ENCODE measurements at places on chromosomes 7 and 10.

DNA sequence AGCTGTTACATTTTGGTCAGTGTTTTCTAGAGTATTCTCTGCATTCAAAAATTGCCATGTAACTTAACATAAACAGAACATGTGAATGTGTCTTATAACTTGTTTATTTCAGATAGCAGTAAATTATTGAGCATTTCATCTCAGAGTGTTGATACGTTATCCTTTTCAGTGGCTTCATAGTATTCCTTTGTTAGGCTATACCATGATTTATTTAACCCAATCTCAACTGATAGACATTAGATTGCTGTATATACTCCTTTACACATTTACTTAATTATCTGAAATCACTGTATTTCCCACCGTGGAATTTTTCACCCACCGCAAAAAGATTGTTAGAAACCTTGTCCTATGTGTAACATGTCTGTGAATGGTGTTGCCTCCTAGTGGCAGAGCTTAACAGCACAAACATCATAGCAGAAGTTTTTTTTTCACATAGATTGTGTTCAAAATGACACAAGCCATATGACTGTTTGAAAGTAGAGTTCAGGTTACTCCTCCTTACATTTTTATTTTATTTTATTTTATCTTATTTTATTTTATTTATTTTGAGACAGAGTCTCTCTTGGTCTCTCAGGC lies 21.4 kb downstream of the SLF2 start:
- DNase-seq: no peak

DNA sequence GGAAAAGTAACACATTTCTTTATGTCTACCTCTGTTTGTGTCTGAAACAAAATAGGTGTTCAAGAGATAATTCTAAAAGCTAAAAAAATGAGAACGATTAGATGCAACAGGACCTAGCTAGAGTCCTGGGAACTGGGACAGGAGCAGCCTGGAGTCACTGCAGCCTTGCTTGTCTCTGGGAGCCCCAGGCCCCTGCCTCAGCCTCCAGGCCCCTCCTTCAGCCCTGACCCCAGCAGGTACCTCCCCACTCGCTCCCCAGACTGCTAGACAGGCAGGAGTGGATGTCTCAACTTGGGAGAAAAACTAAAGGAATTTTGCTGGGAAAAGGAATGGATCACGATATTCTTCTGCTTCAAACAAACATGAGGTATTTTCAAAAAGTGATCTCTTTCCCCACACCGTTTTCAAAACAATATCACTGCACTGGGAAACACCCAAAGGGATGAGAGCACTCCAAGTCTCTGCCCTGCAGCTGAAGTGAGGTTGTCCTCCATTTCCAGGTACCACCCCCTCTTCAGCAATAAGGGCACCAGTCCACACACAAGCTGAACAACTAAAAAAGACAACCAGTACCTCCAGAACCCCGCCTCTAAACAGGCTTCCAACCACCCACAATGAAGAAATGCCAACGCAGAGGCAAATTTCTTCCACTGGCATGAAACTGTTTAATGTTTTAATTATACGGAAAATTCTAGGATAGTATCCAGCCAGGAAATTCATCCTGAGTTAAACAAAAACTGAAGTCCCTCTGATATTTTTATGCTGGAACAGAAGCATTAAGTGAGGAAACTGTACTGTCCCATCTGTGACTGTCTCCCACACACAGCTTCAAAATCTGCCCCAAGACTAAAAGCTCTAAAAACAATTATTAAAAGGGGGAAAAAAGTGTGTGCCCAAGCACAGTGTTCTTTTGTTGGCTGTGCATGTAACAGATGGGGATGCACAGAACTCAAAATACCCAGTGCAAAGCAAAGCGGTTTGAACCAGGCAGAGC lies 47.2 kb downstream of the XPNPEP1 start:
- no peak for DNase-seq

GRCh38 chr7:105322655-105323277 lies 66.0 kb downstream of the SRPK2 start:
- DNase-seq: no peak

DNA sequence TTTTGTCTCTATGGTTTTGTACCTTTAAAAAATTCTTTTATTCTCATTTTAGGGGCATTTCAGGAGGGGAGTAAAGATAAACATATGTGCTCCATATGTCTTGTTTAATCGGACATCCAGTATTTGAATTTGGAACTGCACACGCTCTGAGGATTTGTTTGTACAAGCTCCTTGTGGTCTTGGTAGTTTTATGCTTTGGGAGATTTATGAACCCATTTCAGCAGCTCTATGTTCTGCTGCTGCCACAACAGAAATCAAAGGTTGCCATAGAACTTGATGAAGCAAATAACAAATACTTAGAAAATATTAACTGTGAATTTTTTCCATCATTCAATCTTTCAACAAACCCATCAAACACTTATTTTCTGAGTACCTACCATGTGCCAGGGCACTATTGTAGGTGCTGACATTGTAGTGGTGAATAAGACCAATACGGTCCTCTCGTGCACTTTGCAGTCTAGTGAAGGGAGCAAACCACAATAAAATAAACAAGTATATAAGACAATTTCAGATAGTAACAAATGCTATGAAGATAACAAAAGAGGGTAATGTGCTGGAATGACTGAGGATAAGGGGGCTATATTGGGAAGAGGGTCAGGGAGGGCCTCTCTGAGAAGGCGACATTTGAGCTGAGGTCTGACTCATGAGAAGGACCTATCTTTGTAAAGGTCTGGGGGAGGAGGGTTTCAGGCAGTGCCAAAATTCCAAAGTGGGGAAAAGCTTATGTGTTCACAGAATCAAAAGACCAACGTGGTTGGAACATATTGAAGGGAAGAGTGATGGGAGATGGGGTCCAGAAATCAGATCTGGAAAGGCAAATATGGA lies 30.4 kb downstream of the MYPN start:
- DNase-seq: no peak

DNA sequence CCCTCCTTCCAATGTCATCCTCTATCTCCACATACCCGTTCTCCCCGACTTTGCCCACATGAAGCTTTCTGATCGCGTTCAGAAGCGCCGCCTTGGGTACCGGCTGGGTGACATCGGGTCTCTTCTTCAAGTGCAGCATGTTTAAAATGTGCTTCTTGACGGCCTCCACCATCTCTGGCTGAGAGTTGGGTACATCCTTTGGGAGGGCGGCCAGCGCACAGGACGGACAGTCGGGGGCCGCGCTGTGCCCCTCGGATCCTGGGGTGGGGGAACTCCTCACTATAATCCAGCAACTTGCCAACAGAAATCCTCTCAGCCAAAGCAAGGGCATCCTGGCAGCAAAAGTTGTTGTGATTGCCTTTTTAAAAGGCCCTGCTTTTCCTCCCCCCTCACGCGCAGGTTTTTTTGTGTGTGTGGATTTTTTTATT lies 2.8 kb downstream of the INHBA start:
- DNase-seq: no peak

DNA sequence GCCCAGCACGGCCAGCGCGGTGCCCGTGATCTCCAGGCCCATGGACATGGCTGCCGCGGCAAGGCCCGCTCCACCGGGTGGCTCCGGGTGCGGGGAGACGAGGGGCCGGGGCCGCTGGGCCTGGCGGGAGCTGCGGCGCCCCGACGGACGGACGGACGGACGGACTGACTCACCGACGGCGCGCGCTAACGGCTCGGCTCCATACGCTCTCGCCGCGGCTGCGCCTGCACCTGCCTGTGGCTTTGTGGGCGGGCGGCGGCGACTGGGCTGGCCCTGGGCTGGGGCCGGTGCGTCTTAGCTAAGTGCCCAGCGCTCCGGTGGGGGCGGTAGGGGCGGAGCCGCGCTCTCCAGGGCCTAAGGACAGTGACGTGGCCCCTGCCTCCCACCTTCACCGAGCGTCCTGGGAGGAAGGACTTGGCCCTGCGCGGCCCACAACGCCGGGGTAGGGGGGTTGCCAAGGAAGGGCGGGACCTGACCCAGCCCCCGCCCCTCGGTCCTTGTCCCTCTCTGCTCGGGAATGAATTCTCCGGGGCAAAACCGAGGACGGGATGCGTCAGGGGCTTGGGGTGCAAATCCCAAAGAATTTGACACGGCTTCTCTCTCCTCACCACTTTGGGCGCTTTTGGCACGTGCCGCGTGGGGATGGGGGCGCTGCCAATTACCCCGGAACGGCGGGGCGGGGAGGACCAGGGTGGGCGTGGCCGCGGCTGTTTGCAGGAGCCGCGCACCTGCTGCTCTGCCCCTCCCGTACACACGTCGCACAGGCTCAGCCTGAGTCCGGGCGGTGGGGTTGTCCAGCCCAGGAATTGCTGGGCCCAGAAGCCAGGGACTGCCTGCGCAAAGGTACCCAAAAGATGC lies at the start of gene CLDN3:
Gene CLDN3 (minus strand): TSS at position 269 of the 858 bp plus-strand sequence. CDS start 221 bp downstream, at position 48.
- DNase-seq: peak; percentile 56

DNA sequence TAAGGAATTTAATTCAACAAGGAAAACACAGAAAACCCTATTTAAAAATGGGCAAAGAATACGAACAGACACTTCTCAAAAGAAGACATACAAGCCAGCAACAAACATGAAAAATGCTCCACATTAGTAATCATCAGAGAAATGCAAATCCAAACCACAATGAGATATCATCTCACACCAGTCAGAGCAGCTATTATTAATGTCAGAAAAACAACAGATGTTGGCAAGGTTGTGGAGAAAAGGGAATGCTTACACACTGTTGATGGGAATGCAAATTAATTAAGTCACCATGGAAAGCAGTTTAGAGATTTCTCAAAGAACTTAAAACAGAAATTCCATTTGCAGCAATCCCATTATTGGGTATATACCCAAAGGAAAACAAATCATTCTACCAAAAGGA lies 55.2 kb downstream of the GCC1 start:
- no peak for DNase-seq

DNA sequence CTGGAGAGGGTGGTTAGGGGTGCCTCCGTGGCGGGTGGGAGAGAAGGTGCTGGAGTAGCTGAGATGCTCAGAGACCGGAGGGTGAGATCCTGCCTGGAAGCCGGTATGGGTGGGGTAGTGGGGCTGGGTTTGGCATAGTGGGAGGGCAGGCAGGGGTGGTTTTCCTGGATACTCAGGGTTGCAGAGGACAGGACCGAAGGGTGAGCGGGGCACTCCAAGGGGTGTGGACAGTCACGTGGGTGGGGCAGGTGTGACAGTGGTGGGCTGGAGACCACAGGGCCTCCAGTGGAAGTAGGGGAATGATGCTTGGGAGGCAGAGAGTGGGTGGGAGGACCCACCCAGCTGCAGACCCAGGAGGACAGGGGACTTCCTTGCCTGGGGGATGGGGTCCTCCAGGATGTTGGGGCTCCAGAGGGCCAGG lies 1.9 kb downstream of the SCART1 start:
- DNase-seq: no peak

DNA sequence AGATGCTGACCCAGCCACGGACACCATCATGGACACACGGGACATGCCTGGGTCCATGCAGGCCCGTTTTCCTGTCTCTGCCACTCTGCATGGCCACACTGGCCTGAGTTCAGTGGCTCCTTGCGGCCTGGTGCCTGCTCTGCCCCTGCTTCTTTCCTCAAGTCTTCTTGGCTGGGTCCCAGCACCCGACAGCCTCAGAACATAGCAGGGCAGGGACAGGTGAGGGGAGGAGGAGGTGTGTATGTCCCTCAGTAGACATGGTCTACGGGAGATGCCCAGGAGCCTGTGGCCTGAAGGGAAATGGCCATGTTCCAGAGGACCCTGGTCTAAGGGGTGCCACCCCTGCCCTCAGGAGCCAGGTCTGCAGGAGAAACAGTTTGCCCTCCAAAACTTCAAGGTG lies 2.2 kb upstream of the AQP1 start:
- no peak for DNase-seq

GRCh38 chr7:136016649-136017395 lies 39.7 kb upstream of the MTPN start:
- DNase-seq: no peak

DNA sequence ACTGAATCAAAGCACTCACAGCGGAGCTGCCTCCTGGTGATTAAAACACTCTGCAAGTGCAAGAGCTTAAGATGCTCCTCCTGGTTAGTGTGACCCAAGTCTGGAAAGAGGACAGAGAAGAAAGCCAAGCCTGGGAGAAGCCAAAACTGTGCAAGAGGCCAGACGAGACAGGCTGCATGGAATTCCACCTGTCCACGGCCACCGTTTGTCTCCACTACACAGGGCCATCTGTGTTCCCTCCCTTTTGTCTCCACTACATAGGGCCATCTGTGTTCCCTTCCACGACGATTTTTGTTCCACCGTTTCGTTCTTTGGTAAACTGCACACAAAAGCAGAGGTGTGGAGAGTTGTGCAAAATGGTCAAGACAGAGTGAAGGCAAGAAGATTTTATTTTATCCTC lies 233.0 kb downstream of the DIP2C start:
- no peak for DNase-seq

GRCh38 chr7:47498229-47499056 lies 83.5 kb downstream of the TNS3 start:
- DNase-seq: no peak

- no peak for DNase-seq
Observed at GRCh38 chr7:117830422-117830954, 42.8 kb downstream of the CTTNBP2 start.

GRCh38 chr7:21412410-21412851 lies 15.5 kb upstream of the SP4 start:
- peak; percentile 38 for DNase-seq

GRCh38 chr7:71535616-71536015 lies 403.7 kb downstream of the GALNT17 start:
- DNase-seq: no peak

- no peak for DNase-seq
Observed at GRCh38 chr10:76125900-76126299, 694.5 kb downstream of the LRMDA start.

DNA sequence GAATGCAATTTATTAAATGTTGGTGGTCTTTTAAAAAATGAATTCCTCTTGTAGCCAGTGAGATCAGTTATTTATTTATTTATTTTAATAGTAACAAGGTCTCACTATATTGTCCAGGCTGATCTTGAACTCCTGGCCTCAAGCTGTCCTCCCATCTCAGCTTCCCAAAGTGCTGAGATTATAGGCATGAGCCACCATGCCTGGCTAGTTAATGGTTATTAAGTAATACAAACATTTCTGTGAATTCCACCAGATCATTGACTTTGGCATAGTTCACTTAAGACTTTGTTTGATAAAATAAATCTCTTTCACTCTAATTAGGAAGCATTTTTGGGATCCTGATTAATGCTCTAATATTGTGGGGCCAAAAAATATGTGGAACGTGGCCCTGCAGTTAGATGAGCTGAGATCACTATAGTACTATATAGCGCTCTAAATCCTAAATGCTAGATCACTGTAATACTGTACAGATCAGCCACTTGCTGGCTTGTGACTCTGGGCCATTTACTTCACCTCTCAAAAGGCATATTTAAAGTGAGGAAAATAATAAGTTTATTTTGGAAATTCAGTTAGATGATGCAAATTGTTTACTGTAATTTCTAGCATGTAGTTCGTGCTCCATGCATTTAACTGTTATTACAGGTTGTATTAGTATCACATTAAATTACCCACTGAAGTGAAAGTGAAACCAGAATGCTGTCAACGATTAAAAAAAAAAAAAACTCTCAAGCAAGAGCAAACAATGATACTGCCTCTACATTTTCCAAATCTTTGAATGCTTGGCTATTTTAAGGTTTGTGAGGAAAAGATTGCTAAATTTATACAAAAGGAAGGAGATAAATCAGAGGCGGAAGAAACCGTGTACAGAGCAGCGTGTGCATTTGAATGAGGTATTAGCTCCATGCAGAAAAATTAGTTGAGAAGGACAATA lies 15.9 kb upstream of the FAS start:
- no peak for DNase-seq

- DNase-seq: no peak
Observed at GRCh38 chr10:124975977-124976514, 34.1 kb downstream of the ZRANB1 start.

All from GM20000 (cell line).